ENCODE measurements at places on chromosomes 16 and 17.

GRCh38 chr16:31711344-31711845 lies 162.2 kb upstream of the ZNF267 start:
- peaks cover 62% of the 10 kb centered on the region for H3K36me3 ChIP-seq
- peaks cover 31% of the 10 kb centered on the region for H3K4me1 ChIP-seq
- ATAC-seq = no peak

GRCh38 chr17:78673395-78673794 lies 96.2 kb upstream of the DNAH17 start:
- H3K27me3 ChIP-seq = no peaks in the 10 kb centered on the region
- peaks cover 16% of the 10 kb centered on the region for H3K4me1 ChIP-seq
- peaks cover 87% of the 10 kb centered on the region for H3K36me3 ChIP-seq
- H3K27ac ChIP-seq = peak overlapping the region; percentile 3
- ATAC-seq = no peak

GRCh38 chr17:8451933-8452614 lies 16.4 kb downstream of the NDEL1 start:
- H3K27ac ChIP-seq = no peak overlapping the region
- peaks cover 75% of the 10 kb centered on the region for H3K36me3 ChIP-seq
- H3K4me3 ChIP-seq = no peak overlapping the region

DNA sequence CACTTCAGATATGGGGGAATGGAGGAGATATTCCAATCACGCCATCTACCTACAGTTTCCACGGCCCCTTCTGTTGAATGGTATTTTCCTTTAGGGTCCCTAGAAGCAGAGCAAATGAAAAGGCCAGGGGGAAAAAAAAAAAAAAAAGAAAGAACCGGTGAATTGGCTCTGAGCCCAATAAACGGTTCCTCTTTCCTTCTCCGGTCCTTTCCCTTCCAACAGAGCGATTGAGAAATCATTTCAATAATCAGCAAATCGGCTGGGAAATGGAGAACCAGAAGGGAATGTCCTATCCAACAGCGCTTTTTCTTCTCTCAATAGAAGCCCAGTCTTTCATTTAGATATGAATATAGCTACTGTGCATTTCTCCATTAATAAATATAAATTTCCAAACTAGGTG lies 26.8 kb upstream of the HOXB13 start:
- H3K27me3 ChIP-seq = peaks cover 86% of the 10 kb centered on the region
- ATAC-seq = no peak
- peaks cover 15% of the 10 kb centered on the region for H3K4me1 ChIP-seq
- no peak overlapping the region for H3K27ac ChIP-seq
- no peaks in the 10 kb centered on the region for H3K36me3 ChIP-seq

DNA sequence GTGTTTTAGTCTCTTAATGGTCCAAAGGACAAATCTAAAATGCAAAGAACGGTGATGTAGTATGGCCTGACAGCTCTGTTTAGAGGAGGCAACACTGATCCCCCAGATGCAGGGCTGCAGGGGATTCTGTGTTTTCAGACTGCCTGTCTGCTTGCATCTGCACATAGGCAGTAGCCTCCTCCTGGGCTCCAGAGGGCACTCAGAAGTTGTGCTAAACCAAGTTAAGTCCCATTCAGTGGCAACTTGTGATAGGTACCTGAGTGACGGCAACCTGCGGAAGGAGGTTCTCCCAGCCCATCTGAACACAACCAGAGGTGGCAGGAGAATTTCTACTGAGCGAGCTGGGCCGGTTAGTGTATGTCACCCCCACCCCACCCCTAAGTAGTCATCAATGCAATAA lies 9.9 kb downstream of the HAS3 start:
- H3K27ac ChIP-seq = no peak overlapping the region
- no peak for ATAC-seq
- H3K4me1 ChIP-seq = peaks cover 7% of the 10 kb centered on the region
- peaks cover 57% of the 10 kb centered on the region for H3K36me3 ChIP-seq

- H3K27ac ChIP-seq = peak overlapping the region; percentile 73
- peaks cover 79% of the 10 kb centered on the region for H3K4me1 ChIP-seq
- H3K36me3 ChIP-seq = peaks cover 29% of the 10 kb centered on the region
- peak overlapping the region; percentile 55 for H3K4me3 ChIP-seq
- H3K27me3 ChIP-seq = no peaks in the 10 kb centered on the region
- ATAC-seq = peak; percentile 65
These were observed 34.1 kb downstream of the GRB2 start for GRCh38 chr17:75371339-75371738.

- no peak overlapping the region for H3K4me3 ChIP-seq
- no peak for ATAC-seq
- no peaks in the 10 kb centered on the region for H3K27me3 ChIP-seq
- peak overlapping the region; percentile 46 for H3K27ac ChIP-seq
These were observed 5.1 kb downstream of the NBR1 start for GRCh38 chr17:43176119-43176570.

- peak; percentile 85 for ATAC-seq
- peaks cover 76% of the 10 kb centered on the region for H3K4me1 ChIP-seq
These were observed 36.4 kb downstream of the CDK5R1 start for GRCh38 chr17:32523017-32523680.

DNA sequence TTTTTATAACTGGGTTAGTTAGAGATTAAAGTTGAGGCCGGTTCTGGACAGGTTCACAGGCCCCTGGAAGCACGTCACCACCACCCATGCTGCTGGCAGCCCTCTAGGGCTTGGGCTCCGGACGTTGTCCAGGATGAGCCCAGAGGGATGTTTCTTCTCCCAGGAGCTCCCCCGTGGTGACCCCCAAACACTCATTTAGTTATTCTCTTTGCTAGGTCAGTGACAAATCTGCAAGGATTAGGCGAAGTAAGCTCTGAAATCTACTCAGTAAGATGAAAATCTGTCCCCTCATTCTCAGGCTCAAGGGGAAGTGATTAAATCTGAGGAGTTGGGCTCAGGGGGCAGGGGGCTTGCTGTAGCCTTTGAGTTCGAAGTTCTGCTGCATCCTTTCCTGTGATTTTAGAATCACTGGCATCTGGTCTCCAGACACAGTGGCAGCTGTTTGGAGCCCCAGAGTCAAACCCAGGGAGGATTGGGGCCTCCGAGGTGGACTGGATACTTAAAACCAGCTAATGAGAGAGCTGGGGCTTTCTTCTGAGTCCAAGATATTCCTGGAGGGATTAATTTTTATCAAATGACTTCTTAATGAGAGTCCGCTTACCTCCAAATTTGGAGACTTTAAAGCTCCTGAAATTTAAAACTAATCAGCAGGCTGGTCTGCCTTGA lies 49.2 kb upstream of the HS3ST2 start:
- H3K36me3 ChIP-seq = no peaks in the 10 kb centered on the region
- no peaks in the 10 kb centered on the region for H3K4me1 ChIP-seq

DNA sequence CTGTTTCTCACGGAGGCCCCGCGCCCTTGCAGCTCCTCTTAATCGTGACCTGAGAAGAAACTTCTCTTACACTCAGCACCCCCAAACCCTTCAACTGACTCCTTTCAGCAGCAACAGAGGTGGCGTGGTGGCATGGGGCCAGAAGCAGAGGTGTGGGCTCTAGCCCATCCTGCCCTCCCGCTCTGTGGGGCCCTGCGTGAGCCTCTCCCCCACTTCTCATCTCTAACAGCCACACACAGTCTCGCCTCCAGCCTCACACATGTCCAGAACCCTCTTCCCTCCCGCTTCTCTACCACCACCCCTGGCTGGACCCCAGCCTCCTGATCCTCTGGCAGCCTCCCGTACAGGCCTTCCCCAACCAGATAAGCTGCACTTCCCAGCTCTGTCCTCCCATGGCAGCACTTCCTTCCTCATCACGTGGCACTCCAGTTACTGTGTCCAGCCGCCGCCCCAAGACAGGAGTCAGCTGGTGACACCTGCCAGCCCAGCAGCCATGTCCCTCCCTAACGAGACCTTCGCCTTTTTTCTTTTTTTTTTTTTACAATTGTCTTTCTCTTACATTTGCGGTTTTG lies 30.5 kb downstream of the NSMCE1 start:
- peak overlapping the region; percentile 70 for H3K4me3 ChIP-seq
- H3K36me3 ChIP-seq = peaks cover 16% of the 10 kb centered on the region
- no peaks in the 10 kb centered on the region for H3K27me3 ChIP-seq
- ATAC-seq = peak; percentile 56

DNA sequence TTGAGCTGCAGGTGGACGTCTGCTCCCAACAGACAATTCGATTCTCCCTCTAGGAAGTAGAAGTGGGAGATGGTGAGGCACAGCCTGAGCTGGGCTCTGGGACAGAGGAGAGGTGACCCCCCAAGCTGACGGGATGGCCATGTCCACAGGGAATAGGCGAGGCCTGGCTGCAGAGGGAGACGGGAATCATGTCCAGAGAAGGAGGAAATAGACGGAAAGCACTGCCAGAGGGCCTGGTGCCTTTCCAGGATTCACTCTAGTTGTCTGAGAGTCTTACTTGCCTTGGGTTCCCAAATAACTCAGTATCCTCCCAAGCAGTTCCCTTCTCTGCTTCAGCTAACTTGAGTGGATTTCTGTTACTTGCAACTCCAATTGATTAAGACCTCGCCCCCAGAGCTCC lies 4.3 kb upstream of the CRISPLD2 start:
- H3K4me1 ChIP-seq = peaks cover 8% of the 10 kb centered on the region
- H3K27me3 ChIP-seq = peaks cover 69% of the 10 kb centered on the region
- no peak overlapping the region for H3K27ac ChIP-seq

DNA sequence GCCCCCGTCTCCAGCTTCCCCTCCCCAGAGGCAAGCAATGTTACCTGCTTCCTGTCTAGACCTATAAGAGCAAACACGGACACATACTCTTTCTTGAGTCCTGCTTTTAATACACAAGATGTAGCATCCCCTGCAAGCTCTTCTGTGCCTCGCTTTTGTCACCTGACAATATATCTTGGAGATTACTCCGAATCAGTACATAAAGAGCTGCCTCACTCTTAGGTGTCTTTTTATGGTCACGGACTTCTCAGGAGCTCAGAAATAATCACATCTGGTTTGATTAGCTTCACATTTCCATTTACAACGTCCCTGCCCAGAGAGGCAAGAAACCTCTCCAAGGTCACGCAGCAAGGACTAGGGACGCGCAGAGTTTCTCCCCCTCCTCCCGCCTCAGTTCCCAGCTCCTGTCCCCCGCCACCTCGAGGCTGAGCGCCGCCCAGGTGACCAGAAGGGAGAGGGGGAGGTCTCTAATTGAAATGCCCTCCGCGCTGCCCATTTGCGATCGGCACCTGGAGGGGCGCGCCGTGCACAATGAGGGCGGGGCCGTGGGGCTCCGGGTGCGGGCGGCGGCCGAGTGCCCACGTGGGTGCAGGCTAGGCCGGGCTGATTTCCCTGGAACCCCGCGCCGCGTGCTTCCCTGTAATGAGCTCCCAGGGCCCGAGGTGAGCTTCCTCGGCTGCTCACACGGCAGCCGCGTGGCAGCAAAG lies 13.8 kb upstream of the SEZ6 start:
- H3K4me1 ChIP-seq = peaks cover 22% of the 10 kb centered on the region
- peak overlapping the region; percentile 42 for H3K27ac ChIP-seq
- no peak for ATAC-seq

DNA sequence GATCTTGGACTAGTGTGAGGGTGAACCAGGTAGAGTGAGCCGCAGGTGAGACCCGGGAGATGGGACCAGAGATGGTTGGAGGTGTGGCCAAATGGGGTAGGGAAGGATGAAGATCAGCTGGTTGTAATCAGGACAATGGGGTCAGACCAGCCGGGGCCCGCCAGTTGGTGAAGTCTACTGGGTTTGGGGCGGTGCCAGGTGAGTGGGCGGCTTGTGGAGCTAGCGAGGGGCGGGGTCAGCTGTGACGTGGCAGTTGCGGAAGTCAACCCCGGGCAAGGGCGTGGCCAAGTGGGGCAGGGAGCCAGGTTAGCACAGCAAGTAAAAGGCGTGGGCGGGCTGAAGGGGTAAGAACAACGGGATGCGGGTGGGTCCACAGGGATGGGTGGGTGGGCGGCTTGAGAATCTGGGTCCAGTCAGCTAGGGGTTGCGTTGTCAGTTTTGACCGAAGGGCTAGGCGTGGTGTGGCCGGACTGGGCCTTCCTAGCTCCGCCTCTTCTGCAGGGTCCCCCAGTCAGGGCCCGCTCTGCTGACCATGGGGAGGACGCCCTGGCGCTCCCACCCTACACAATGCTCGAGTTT lies 25.5 kb upstream of the ALKBH5 start:
- peak overlapping the region; percentile 92 for H3K27ac ChIP-seq
- H3K27me3 ChIP-seq = no peaks in the 10 kb centered on the region
- H3K4me1 ChIP-seq = peaks cover 59% of the 10 kb centered on the region
- peak overlapping the region; percentile 88 for H3K4me3 ChIP-seq

- peak; percentile 70 for ATAC-seq
- H3K27me3 ChIP-seq = no peaks in the 10 kb centered on the region
- H3K36me3 ChIP-seq = peaks cover 11% of the 10 kb centered on the region
- H3K4me1 ChIP-seq = peaks cover 50% of the 10 kb centered on the region
- H3K4me3 ChIP-seq = peak overlapping the region; percentile 44
- H3K27ac ChIP-seq = peak overlapping the region; percentile 85
These were observed 23.6 kb downstream of the ABCA6 start for GRCh38 chr17:69117855-69118784.

- no peak overlapping the region for H3K27ac ChIP-seq
- no peak for ATAC-seq
- H3K4me3 ChIP-seq = no peak overlapping the region
- no peaks in the 10 kb centered on the region for H3K27me3 ChIP-seq
These were observed 731.8 kb downstream of the CDH11 start for GRCh38 chr16:64390102-64390501.

GRCh38 chr16:75271441-75272096 lies 20.1 kb upstream of the BCAR1 start:
- H3K4me3 ChIP-seq = no peak overlapping the region
- H3K36me3 ChIP-seq = no peaks in the 10 kb centered on the region
- no peak overlapping the region for H3K27ac ChIP-seq
- peaks cover 44% of the 10 kb centered on the region for H3K27me3 ChIP-seq

- H3K27ac ChIP-seq = no peak overlapping the region
- no peak for ATAC-seq
- H3K4me1 ChIP-seq = no peaks in the 10 kb centered on the region
- H3K27me3 ChIP-seq = no peaks in the 10 kb centered on the region
- no peak overlapping the region for H3K4me3 ChIP-seq
These were observed 10.3 kb downstream of the CNTNAP4 start for GRCh38 chr16:76287466-76287865.

DNA sequence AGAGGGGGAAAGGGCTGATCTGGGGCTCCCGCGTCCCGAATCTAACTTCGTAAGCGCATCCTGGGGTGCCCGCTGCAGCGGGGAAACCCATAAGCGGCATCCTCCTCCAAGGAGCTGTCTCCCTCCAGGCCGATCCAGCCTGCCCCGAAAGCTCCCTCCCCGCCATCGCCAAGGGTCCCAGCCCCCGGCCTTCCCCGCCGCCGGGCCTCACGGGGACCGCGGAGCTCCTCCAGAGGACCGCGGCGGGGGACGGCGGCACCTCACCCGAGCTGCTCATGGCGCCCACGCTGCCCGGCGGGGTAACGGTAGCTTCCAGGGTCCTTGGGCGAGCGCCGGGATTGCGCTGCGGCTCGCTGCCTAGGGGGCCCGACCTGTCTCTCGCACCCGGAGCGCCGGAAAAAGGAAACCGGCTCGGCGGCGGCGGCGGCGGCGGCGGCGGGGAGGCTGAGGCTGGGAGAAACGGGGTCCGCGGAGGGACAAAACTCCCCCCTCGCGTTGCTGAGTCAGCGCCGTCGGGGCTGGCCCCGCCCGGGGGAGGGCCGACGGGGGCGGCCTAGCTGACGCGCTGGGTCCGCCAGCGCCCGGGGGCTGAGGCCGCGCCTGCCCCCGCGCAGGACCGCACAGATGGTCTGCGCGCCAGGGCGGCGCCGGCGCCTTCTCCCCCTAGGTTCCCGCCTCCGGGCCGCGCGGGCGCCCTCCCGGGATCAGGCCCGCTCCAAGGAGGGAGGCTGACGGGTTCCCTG lies at the start of gene BLMH:
BLMH (minus strand) TSS at position 402 of the 743 bp plus-strand sequence; CDS start at position 277, 125 bp downstream.
- no peaks in the 10 kb centered on the region for H3K27me3 ChIP-seq
- no peaks in the 10 kb centered on the region for H3K4me1 ChIP-seq
- ATAC-seq = peak; percentile 93
- peak within 1 kb of the TSS; percentile 84 for H3K4me3 ChIP-seq

- H3K4me3 ChIP-seq = peak overlapping the region; percentile 38
- H3K27me3 ChIP-seq = no peaks in the 10 kb centered on the region
- no peaks in the 10 kb centered on the region for H3K36me3 ChIP-seq
- H3K27ac ChIP-seq = peak overlapping the region; percentile 59
- H3K4me1 ChIP-seq = peaks cover 74% of the 10 kb centered on the region
- ATAC-seq = peak; percentile 49
These were observed 8.2 kb upstream of the C16orf74 start for GRCh38 chr16:85759136-85759535.
